H9 (cell line): ENCODE measurements at places on chromosomes 16 and 17.

GRCh38 chr17:32880671-32881453 lies 3.9 kb upstream of the MYO1D start:
- H3K4me1 ChIP-seq, result no peaks in the 10 kb centered on the region
- H3K27ac ChIP-seq, result no peak overlapping the region
- DNase-seq, result no peak
- no peaks in the 10 kb centered on the region for H3K27me3 ChIP-seq
- H3K4me3 ChIP-seq, result no peak overlapping the region
- H3K36me3 ChIP-seq, result no peaks in the 10 kb centered on the region; the same call in 2 of the 3 replicates

GRCh38 chr16:50335196-50335958 lies 33.4 kb downstream of the BRD7 start:
- H3K4me3 ChIP-seq, result no peak overlapping the region
- H3K27ac ChIP-seq, result no peak overlapping the region
- DNase-seq, result no peak
- H3K4me1 ChIP-seq, result no peaks in the 10 kb centered on the region

GRCh38 chr16:47991491-47991890 lies 164.3 kb downstream of the ABCC12 start:
- no peak overlapping the region for H3K27ac ChIP-seq
- no peaks in the 10 kb centered on the region for H3K4me1 ChIP-seq

DNA sequence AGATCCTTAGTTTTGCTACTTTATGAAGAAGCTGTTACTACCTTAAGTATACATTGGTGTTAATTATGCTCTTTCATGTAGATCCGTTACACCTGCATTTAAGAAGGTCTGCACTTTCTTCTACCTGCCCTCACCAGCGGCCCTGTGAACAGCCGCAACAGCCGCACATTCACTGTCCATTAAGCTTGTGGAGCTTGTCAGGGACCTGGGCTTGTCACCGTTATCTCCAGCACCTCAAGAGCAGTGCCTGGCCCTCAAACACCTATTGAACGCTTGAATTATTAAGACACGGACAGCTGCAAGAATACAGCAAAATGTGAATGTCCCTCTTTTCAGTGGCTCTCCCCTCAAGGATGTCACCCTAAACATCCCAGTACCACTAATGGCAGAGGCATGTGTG lies 3.0 kb upstream of the MXRA7 start:
- no peak for DNase-seq
- no peaks in the 10 kb centered on the region for H3K4me1 ChIP-seq
- no peaks in the 10 kb centered on the region; the same call in 1 of the 2 replicates for H3K27me3 ChIP-seq
- H3K27ac ChIP-seq, result no peak overlapping the region

DNA sequence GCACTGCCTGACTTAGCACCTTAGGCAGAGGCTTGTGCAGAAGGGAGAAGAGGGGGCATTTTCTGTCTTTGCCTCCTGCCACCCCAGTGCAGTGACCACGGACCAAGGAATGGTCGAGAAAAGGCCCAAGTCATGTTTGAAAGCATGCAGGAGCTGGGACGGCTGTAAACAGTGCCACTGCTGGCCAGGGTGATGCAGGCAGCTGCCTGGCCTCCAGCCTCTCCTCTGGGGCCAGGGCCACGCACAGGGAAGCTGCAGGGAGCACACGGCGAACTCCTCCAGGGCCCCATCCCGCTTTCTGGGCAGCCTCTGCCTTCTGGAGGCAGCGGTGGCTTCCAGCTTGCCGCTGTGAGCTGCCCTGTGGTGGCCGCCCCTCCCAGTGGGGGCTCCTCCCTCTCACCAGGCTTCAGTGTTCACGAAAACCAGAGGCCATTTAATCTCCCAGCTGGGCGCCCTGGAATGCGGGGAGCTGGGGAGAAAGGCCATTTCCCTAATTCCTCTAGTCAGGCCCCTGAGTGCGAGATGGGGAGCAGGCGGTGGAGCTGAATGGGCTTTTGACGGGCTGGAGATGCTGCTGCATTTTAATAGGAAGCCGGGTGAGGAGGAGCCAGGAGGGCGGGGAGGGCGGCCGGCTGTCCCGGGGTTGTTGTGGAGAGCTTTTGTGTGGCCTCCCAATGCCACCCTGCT lies 28.7 kb upstream of the DNAI2 start:
- H3K27ac ChIP-seq, result no peak overlapping the region
- DNase-seq, result peak; percentile 81
- no peak overlapping the region for H3K4me3 ChIP-seq
- H3K36me3 ChIP-seq, result peaks cover 17% of the 10 kb centered on the region
- no peaks in the 10 kb centered on the region for H3K27me3 ChIP-seq
